ENCODE measurements at places on chromosomes 12 and 14.

- DNase-seq, result no peak
Observed at GRCh38 chr14:101176535-101177205, 273.1 kb upstream of the RTL1 start.

DNA sequence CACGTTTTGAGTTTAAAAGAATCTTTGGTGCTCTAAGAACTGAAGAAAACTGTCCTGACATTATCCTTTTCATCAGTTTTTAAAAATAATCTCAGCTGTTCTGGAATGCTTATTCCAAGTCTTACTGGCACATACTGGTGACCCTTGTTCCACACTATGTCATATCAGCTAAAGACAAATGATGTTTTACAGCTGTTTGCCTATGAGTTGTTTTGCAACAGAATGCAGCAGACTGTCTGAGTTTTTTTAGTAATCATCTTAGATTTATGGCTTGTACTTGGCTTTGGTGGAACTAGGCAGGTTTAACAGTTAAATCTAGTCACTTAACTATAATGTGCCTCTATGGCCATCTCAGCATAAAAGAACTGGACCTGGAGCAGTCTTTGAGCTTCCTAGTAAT, 91.6 kb upstream of the GRIN2B start:
- DNase-seq, result no peak

DNA sequence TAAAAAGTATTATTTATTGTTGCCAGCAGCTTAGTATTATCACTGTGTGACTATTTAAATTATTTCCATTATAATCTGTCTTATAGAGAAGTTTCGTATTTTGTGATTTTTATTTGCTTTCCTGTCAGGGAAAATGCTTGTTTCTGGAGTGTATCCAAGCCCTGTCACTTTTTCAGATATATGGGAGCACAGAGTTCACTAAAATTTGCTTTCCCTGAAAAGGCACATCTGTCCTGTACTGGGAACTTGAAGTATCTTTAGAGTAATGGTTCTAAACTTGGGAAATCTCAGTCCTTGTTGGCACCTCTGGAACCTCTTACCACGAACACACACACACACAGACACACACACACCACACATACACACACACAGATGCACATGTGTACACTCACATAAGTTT, 39.3 kb upstream of the SSTR1 start:
- no peak for DNase-seq

DNA sequence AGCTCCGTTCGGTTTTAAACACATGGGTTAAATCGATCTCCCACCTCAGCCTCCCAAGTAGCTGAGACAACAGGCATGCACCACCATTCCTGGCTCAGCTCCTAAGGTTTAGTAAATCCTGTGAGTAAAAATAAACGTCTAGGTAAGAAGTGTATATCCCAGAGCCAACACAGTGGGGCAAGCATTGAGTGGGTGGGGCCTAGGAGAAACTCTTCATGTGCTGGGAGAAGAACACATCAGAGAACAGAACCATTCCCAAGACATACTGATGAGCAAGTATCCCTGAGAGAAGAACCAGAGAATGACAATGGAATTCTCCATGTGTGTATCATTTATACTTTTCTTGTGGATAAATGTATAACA, 86.3 kb downstream of the SEC23A start:
- no peak for DNase-seq

GRCh38 chr12:111826316-111826715, 15.7 kb upstream of the MAPKAPK5 start:
- DNase-seq, result no peak

DNA sequence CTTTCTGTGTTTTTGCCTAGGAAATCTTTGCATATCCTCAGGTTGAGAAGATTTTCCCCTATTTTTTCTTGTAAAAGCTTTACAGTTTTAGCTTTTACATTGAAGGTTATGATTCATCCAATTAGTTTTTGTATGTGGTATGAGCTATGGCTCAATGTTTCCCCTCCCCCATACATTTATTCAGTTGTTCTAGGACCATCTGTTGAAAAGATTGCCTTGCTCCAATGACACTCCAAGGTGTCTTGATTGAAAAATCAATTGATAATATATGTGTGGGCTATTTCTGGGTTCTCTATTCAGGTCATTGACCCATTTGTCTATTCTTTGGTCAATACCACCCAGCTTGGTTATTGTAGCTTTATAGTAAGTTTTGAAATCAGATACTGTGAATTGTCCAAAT, 42.6 kb downstream of the LRTM2 start:
- no peak for DNase-seq
